ENCODE measurements at places on chromosomes 4 and X. TPM values are rescaled to one million over a fixed set of nuclear protein-coding genes. Genes with fewer than 3 reads are reported as not detected.

- H3K4me1 ChIP-seq, result no peaks in the 10 kb centered on the region
- H3K27ac ChIP-seq, result no peak overlapping the region
- no peaks in the 10 kb centered on the region for H3K36me3 ChIP-seq
- no peak overlapping the region for H3K4me3 ChIP-seq
- no peak for DNase-seq
Measured at GRCh38 chr4:57854748-57855147, 744.6 kb upstream of the IGFBP7 start.

GRCh38 chr4:13516315-13516860 is 27.9 kb downstream of the NKX3-2 start:
- H3K4me1 ChIP-seq, result no peaks in the 10 kb centered on the region
- no peaks in the 10 kb centered on the region for H3K36me3 ChIP-seq
- peaks cover 49% of the 10 kb centered on the region for H3K27me3 ChIP-seq
- H3K27ac ChIP-seq, result no peak overlapping the region
- no peak for DNase-seq

DNA sequence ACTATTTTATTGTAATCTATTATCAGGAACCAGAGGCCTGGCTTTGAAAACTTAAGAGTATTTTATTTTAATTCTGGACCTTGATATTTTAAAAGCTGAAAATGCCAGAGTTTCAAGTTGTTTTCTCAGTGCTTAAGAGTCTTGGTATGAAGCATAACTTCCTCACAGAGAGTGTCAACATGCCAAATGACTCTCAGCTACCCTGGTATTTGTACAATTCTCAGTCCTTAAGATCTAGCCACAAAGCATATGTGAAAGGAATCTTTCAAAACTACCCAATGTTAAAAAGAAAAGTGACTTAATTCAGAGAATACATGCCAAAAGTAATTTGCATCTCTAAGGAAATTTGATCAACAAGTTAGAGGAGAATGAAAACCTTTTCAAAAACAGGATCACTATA is 171.9 kb downstream of the DKK2 start:
- H3K27ac ChIP-seq, result no peak overlapping the region
- no peak for DNase-seq
- H3K4me1 ChIP-seq, result no peaks in the 10 kb centered on the region
- H3K27me3 ChIP-seq, result no peaks in the 10 kb centered on the region
- no peaks in the 10 kb centered on the region for H3K36me3 ChIP-seq
- H3K4me3 ChIP-seq, result no peak overlapping the region

- H3K4me1 ChIP-seq, result no peaks in the 10 kb centered on the region
- no peaks in the 10 kb centered on the region for H3K36me3 ChIP-seq
- no peak for DNase-seq
- H3K4me3 ChIP-seq, result no peak overlapping the region
Measured at GRCh38 chrX:96551322-96551872, 133.2 kb upstream of the DIAPH2 start.

DNA sequence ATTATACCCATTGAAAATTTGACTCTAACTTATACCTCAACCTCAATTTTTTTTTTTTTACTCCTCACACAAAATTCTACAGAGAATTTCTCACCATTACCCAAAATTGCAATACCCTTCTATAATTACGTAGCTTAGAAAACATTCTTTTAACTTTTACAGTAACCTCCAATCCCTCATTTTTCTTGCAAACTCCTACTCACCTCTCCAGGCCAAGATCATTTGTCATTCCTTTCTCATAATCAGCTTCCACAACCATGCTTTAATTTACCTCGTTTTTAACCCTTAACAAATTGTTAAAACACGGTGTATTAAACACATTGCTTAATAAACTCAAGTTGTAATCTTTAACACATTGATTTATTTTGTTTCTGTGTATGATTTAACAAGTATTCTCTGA is 289.7 kb upstream of the TRAM1L1 start:
- H3K4me1 ChIP-seq, result no peaks in the 10 kb centered on the region
- no peaks in the 10 kb centered on the region for H3K27me3 ChIP-seq

GRCh38 chr4:8537041-8537461 is 43.1 kb upstream of the GPR78 start:
- no peak overlapping the region for H3K4me3 ChIP-seq
- H3K4me1 ChIP-seq, result peaks cover 16% of the 10 kb centered on the region
- no peaks in the 10 kb centered on the region for H3K36me3 ChIP-seq
- peak; percentile 72 for DNase-seq
- H3K27ac ChIP-seq, result no peak overlapping the region

- no peak for DNase-seq
- no peaks in the 10 kb centered on the region for H3K4me1 ChIP-seq
- no peaks in the 10 kb centered on the region for H3K27me3 ChIP-seq
Measured at GRCh38 chrX:19814240-19814639, 73.2 kb downstream of the SH3KBP1 start.

GRCh38 chr4:39970671-39971640 is 6.8 kb downstream of the PDS5A start:
- H3K4me1 ChIP-seq, result peaks cover 18% of the 10 kb centered on the region
- no peak for DNase-seq
- peaks cover 7% of the 10 kb centered on the region for H3K36me3 ChIP-seq
- H3K27me3 ChIP-seq, result no peaks in the 10 kb centered on the region

DNA sequence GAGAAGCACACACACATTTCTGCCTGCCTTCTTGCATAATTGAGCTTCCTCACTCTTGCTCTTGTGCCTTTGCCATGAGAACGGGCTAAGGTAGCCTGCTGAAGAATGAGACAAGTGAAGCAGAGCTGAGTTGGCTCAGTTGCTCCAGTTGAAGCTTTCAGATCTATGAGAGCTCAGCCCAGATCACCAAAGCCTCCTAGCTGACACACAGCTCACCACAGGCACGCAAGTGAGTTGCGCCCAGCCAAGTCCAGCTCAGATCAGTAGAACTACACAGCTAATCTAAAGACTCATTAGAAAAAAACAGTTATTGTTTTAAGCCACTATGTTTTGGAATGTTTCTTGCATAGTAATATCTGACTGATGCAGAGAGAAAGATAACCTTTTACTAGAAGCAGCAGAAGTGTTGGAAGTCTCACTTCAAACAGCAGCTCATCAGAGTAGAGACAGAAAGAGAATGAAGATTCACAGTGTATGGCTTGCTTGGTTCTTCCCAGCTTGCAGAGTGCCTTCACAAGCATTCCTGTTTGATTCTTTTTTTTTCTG is 362.4 kb downstream of the MID1IP1 start:
- no peaks in the 10 kb centered on the region for H3K4me1 ChIP-seq
- H3K27me3 ChIP-seq, result no peaks in the 10 kb centered on the region
- H3K27ac ChIP-seq, result no peak overlapping the region
- H3K36me3 ChIP-seq, result no peaks in the 10 kb centered on the region

DNA sequence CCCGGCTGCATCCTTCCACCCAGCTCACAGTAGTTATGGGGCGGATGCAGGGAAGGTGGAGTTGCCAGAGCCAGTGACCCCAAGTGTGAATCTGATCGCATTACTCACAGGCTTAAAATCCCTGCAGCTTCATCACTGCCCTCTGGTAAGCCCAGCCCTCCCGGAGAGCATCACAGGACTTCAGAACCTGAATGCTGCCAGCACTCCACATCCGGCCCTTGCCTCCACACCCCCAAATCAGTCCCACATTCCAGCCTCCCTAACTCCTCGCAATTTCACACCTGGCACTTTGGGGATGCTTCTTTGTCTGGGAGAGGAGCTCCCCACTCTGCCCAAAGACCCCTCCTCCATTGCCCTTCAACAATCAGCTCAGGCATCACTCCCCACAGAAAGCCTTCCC is 15.6 kb downstream of the RASL11B start:
- H3K36me3 ChIP-seq, result no peaks in the 10 kb centered on the region
- no peak overlapping the region for H3K27ac ChIP-seq
- H3K27me3 ChIP-seq, result no peaks in the 10 kb centered on the region

GRCh38 chr4:1038948-1039492 is 27.6 kb downstream of the FGFRL1 start:
- peaks cover 28% of the 10 kb centered on the region for H3K27me3 ChIP-seq
- H3K4me3 ChIP-seq, result no peak overlapping the region
- H3K27ac ChIP-seq, result no peak overlapping the region
- H3K36me3 ChIP-seq, result no peaks in the 10 kb centered on the region
- no peak for DNase-seq

Gene GAGE12E
- not detected for total RNA-seq

Gene C1QTNF7
- 8.4 TPM for total RNA-seq

Gene MTTP
- total RNA-seq, result not detected

Gene PROM1
- 170 TPM for total RNA-seq

Gene ETDA
- not detected for total RNA-seq

Gene WDFY3
- total RNA-seq, result 58.8 TPM

All from transverse colon (tissue), 4 donors.